CD4-positive, alpha-beta memory T cell (primary cell): ENCODE measurements at places on chromosomes 11 and 22. TPM values are rescaled to one million over a fixed set of nuclear protein-coding genes. Genes with fewer than 3 reads are reported as not detected.

- no peak for DNase-seq
Observed at GRCh38 chr22:39819429-39819828, 74.1 kb downstream of the ENTHD1 start.

The TPBGL gene
- 0.22 TPM for total RNA-seq

- DNase-seq = no peak
Observed at GRCh38 chr11:95647355-95647754, 142.2 kb downstream of the FAM76B start.

DNA sequence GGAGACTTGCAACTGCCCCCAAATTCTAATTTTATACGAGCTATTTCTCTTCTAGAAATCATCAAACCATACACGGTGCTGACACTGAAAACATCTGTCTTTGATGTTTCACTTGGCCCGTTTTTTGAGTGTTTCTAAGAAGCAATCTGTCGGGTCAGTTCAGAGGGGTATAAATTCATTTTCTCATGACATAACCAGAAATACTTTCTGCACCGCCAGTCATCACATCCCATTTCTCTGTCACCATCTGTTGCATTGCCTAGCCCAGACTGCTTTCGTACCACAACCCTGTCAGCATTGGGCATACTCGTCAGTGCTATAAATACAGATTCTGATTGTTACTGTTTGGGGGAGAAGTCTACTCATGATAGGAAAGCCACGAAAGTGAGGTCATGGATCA is 63.1 kb upstream of the CCDC90B start:
- DNase-seq = no peak

The FHIP1B gene
- total RNA-seq = 50.8 TPM

- no peak for DNase-seq
Observed at GRCh38 chr11:94219771-94220170, 84.6 kb upstream of the IZUMO1R start.

GRCh38 chr22:28521451-28521850 is 158.2 kb downstream of the TTC28 start:
- DNase-seq = no peak
